ENCODE measurements at places on chromosomes 2 and 18.

DNA sequence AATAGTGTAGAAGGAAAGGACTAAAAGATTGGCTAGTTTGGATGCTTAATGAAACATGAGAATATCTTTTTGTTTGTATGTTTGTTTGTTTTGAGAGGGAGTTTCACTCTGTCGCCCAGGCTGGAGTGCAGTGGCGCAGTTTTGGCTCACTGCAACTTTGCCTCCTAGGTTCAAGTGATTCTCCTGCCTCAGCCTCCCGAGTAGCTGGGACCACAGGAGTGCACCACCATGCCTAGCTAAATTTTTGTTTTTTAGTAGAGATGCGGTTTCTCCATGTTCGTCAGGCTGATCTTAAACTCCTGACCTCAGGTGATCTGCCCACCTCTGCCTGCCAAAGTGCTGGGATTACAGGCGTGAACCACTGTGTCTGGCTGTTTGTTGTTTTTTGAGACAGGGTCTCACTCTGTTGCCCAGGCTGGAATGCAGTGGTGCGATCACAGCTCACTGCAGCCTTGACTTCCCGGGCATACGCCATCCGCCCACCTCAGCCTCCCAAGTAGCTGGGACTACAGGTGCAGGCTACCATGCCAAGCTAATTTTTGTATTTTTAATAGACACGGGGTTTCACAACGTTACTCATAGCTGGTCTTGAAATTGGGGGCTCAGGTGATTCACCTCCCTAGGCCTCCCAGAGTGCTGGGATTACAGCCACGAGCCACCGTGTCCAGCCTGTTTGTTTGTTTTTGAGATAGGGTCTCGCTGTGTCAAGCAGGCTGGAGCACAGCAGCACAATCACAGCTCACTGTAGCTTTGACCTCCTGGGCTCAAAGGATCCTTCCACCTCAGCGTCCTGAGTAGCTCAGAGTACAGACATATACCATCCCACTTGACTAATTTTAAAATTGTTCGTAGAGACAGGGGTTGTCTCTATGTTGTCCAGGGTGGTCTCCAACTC, 209.2 kb downstream of the MYCN start:
- DNase-seq, result no peak

GRCh38 chr2:237574467-237574866, 8.1 kb downstream of the PRLH start:
- DNase-seq, result no peak

DNA sequence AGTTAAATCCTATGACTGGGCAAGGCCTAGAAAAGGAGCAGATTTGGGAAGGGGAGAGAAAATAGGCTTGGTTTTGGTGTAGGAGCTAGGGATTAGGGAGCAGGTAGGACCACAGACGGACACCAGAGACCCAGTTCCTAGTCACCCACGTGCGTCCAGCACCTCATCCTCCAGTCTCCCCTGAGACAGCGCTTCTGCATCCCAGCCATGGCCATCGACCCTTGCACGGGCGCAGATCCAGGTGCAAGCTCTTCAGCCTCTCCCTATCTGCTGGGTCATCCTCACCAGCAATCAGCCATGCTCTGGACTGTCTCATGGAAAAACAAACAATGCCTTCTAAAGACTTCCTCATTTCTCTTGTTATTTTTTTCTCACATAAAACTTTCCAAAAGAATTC, 246.8 kb upstream of the RAB6C start:
- DNase-seq, result no peak

GRCh38 chr18:63683890-63684289, 18.9 kb upstream of the SERPINB11 start:
- no peak for DNase-seq

DNA sequence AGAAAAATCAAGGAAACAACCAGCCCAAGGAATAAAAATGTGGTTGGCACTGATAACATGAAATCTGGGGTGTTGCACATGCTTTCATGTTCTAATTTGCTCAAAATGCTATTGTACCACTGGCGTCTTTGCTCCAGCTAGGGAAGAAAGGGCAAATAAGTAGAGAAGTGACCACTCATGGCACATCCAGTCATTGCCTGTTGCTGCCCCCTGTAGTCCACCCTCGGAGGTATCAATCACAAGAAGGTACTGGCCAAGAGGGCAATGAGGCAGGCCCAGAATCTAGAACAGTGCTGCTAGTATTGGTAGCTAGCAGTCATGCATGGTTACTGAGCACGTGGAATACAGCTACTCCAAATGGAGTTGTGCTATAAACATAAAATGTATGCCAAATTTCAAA, 213.4 kb downstream of the CDCA7 start:
- no peak for DNase-seq

GRCh38 chr2:170073288-170073687, 104.7 kb upstream of the MYO3B start:
- DNase-seq, result no peak

GRCh38 chr2:189848276-189848675, 64.0 kb downstream of the PMS1 start:
- no peak for DNase-seq

DNA sequence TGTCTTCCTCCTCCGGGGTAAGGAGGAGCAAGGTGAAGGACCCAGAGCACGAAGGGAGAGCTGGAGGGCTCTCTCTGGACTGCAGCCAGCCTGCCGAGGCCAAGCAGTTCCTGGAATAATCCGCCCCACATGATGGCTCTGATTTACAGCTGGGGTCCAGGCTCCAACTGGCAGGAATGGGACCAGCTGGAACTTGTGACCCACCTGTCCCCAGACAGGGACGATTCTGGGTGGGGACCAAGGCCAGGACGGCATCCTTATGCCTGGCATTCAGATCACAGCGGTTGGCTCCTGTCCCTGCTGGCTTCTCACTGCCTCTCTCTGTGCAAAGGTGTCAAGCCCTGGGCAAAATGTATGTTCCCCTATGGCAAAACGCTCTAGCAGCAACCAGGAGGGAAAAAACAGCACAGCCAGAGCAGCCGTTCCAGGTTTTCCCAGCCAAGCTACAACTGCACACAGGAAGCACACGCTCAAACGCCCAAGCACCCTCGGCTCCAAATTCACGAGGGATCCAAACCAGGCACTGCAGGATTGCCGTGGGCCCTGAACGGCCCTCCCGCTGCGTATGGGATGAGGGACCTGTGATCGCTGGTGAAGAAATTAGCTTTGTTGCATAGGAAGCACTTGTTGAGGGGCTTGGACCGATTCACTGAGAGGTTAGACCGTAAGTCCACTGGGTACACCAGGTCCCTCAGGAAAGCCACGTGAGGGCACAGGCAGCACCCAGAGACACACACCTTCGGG, 35.8 kb downstream of the FAM178B start:
- DNase-seq, result peak; percentile 24

DNA sequence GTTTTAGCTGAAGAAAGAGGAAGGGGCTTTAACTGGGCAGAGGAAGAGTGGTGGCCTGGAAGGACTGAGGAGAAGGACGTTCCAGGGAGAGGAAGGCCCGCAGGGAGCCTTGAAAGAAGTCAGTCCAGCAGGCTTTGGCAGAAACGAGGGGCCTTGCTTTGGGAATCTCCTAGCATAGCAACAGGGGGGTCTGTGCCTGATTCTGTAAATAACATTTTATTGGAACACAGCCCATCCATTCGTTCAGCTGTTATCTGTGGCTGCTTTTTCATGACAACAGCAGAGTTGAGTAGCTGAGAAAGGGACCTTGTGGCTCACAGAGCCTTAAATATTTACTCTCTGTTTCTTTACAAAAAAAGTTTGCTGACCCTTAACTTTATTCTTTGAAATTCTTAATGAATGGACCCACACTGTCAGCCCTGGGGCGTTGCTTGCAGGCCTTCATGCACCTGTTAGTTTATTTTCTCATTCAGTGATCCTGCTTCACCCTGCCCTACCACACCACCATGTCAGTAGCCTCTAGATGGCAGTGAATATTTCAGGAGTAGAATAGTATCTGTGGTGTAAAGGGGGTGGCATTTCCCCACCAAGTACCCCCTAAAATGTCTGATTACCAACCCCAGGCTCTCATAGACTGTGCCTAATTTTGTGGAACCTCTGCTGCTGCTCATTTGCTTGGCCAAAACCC, 61.0 kb downstream of the MGAT5 start:
- no peak for DNase-seq

GRCh38 chr2:206204710-206205109, 45.0 kb downstream of the EEF1B2 start:
- no peak for DNase-seq

DNA sequence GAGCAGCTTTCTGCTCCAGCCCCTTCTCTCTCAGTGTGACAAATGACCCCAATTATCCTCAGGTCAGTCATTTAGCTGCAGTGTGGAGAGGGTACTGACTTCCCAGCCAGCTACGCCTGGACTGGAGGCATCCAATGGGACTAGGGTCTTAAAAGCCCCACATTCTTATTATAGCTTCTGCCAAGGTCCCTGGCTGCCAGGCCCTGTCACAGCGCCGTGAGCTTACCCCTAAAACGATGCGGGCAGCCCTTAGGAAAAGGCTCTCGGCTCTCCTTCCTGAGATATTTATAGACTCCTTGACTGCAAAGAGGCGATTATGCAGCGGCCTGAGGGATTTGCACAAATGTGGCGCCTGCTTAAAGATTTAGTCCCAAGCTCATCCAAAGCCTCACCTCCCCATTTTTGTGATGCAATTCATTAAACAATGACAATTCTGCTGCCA, 69.2 kb upstream of the EDAR start:
- DNase-seq, result no peak

DNA sequence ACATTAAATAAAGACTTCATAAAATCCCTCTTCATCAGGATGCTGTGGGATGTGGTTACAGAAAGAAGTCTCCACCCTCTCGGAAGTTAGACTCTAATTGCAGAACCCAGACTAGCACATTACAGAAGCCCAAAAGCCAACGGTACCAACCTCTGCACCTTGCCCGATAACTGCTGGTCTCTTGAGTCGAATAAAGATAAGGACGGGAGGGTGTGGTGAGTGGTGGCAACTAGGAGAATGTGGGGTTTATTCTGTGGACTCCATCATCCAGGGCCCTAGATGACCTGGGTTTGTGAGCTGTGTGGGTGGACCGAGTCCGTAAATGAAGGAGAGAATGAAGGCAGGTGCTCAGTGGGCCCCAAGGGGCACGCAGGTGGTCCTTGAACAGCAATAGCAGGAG, 462.8 kb upstream of the ID2 start:
- DNase-seq, result no peak

DNA sequence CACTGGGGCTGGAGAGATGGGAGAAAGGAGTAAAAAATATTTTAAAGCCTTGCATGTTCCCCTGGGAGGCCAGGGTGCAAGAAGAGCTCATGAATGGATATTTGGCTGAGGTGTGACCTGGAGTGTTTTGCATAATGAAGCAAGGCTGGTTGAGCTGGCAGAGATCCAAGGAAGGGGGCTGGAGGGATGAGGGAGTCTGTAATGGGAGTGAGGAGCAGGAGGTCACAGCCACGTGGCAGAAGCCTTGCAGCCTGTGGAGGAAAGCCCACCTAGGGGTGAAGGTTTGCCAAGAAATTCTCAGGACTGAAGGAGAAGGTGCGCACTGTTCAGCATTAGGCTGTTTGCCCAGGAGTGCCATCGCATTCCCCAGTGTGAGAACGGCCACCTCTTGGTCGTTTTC, 40.3 kb upstream of the ATP8B1 start:
- no peak for DNase-seq

DNA sequence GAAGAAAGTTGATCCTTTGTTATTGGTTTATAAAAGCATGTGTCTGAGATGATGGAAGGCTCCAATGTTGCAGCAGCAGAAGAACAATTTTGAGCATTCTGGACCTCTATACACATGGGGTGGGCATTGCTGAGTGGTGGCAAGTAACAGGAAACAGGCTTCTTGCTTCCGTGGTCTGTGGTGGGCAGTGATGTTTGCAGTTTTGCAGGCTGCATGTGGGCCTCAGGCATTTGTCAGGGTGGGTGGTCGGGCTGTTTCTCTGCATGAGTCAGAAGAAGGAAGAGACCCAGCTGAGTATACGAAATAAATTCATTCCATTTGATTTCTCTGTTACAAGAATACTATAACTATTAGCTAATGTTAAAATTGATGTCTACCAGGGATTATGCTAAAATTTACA, 239.5 kb upstream of the COL3A1 start:
- DNase-seq, result no peak

GRCh38 chr2:7653617-7654016, 736.4 kb downstream of the RNF144A start:
- no peak for DNase-seq

GRCh38 chr18:28158083-28158581, 18.8 kb downstream of the CDH2 start:
- no peak for DNase-seq

- no peak for DNase-seq
Observed at GRCh38 chr2:18209934-18210639, 331.6 kb downstream of the KCNS3 start.

GRCh38 chr2:669323-669722, 7.9 kb downstream of the TMEM18 start:
- no peak for DNase-seq

DNA sequence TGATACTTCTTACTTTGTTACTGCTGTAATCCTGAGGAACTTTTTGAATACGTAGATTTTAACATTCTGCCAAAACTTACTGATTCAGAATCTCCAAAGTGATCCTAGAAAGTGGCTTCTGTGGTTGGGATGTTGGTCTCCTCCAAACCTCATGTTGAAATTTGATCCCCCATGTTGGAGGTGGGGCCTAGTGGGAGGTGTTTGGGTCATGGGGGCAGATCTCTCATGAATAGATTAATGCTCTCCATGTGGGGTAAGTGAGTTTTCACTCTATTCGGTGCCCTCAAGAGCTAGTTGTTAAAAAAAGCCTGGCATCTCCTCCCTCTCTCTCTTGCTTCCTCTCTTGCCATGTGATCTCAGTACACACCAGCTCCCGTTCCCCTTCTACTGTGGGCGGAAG, 329.9 kb downstream of the HRH4 start:
- no peak for DNase-seq
